Frontal cortex (tissue), 4 donors: ENCODE measurements at places on chromosomes 16 and 17.

DNA sequence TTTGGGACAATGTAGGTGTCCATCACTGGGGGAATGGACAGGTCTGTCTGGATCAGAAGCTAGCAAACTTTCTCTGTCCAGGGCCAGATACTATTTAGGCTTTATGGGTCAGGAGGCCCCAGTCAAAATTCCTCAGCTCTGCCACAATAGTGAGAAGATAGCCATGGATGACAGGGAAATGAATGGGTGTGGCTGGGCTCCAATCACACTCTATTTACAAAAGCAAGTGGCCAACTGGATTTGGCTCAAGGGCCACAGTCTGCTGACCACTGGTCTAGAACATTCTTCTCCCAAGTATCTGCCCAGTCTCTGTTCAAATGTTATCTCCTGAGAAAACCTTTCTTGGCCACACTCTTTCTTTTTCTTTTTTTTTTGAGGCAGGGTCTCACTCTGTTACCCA, 339.9 kb downstream of the SOX9 start:
- DNase-seq: no peak

DNA sequence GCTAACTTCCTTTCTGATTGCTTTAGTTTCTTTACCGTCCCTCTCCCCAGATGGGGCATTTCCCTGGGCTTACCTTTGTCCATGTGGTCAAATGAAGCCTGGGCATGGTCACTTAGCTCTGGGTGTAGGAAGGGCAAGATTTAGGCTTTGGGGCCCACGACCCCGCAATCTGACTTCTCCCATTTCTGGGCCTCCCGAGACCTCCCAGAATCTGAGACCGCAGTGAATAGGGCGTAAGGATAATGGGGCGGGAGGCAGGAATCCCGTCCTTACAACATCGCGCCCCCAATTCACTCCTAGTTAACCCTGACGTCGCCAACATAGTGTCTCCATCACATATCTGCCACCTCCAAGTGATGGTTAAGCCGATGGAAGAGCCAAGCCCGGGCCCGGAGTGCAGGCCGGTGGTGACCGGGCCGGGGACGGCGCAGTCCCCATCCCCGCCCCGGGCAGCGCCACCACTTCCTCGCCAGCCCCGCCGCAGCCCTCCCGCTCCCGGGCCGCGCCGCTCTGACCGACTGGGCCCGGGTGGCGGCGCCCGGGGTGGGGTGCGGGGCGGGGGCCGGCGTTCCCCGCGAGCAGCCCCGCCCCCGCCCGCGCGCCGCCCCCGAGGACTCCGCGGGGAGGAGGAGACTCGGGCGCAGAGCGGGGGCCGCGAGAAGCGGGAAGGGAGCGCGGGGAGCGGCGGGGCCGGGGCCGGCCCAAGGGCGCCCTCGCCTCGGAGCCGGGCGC, at the start of gene RHBDL3:
Gene RHBDL3 (plus strand): TSS at position 641 of the 732 bp plus-strand sequence. CDS start 358 bp downstream, outside the sequence.
- DNase-seq: peak; percentile 85

GRCh38 chr17:37726891-37727675, 17.8 kb downstream of the HNF1B start:
- no peak for DNase-seq

DNA sequence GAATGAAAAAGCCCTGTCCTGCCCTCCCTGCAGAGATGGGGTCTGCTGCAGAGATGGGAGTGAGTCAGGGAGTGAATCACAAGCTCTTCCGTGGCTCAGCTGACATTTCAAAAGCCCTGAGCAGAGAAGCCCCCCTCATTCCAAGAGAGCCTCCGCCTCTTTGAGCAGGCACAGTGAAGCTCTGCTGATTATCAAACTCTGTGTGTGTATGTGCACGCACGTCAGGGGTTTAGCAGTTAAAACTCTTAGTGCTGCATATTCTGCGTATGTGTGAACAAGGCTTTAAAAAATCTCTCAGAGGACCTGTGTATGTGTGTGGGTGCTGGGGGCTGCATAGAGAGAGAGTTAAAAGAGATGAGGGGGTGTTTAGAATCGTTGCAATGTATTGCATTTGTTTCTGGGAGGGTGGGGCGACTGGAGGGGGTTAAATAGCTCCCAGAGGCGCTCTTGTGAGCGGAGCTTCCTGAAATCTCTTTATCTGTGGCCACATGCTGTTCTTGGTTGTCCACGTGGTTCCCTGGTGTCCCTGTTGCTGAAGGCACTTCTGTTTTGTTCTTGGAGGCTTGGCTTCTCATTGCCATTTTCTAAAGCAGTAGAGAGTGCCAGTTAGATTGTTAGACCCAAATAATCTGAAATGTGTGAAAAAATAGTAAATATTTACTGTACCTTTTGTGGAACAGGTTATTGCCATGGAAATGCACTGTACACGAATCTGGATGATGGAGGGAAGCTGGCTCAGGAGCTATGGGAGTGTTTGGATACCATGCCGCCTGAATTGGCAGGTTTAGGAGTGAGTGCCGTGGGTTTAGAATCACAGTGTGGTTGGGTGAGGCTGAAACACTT, 116.6 kb downstream of the PRKCB start:
- DNase-seq: no peak

GRCh38 chr16:5761592-5761991, 664.0 kb upstream of the EEF2KMT start:
- DNase-seq: no peak

DNA sequence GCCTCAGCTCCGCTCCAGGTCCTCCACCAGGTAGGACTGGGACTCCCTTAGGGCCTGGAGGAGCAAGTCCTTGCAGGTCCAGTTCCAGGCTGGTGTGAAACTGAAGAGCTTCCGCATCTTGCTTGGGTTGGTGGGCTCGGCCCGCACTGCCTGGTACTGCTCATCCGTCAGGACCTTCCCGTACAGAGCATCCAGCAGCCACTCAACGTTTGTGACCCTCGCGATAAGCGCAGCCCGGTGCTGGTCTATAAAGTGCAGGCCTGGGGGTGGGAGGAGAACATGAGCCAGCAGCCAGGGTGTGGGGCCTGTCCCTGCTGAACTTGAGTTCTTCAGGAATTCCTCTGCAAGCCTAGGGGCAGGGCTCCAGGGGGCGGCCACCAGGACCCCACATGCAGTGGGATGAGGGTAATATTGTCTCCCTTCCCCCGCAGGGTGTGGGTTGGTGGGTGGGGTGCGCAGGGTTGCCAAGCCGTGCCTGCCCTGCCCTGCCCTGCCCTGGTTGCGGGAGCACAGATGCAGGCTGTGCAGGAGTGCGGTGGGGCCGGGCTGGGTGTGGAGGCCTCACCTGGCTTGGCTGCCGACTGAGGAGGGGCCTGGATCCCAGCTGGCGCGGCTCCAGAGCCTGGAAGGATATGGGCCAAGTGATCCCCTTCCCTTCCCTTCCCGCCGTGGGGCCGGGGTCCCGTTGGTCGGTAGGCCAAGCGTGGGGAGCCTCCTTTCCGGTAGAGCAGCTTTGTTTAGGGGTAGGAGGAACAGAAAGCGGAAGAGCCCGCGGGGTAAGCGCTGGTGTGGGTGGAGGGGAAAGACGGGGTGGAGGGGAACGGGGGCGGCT, 762 bp downstream of the PYCARD start:
- DNase-seq: no peak

DNA sequence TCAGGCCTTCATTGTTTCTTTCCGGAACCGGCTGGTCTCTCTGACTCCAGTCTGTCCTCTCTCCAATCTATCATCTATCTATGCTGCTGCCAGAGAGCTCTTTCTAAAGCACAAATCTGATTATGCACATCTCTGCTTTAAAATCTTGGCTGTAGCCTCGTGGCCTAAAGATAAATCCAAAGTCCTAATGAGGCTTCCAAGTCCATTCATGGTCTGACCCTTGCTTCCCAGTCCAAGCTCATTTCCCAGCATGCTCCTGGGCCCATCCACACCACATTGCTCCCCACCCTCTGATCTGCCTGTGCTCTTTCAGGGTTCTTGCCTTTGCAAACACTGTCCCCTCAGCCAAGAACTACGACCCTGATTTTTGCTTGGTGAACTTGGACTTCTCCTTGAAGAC, 21.5 kb upstream of the PHB1 start:
- no peak for DNase-seq

- DNase-seq: no peak
Measured at GRCh38 chr17:50133028-50133768, 3.2 kb upstream of the SAMD14 start.

- DNase-seq: no peak
Measured at GRCh38 chr17:5378566-5379207, 40.8 kb downstream of the NUP88 start.

DNA sequence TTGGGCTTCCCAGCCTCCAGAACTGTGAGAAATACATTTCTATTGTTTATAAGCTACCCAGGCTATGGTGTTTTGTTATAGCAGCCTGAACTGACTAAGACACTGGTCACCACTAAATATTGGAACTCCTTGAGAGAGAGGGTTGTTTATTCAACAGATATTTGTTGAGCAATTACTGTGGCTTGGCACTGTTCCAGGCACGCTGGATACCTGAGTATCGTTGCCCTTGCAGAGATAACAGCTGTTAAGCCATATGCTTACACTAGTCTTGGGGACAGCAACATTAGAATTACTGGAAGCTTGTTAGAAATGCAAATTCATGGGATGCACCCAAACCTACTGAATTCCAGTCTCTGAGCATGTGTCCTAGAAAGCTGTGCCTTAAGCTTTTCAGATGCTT, 230.7 kb downstream of the HS3ST4 start:
- DNase-seq: no peak

- DNase-seq: no peak
Measured at GRCh38 chr16:57632568-57632967, 4.1 kb downstream of the ADGRG1 start.

GRCh38 chr17:38867968-38868816, 1.7 kb upstream of the LASP1 start:
- no peak for DNase-seq

- no peak for DNase-seq
Measured at GRCh38 chr16:17354141-17354601, 116.6 kb downstream of the XYLT1 start.

GRCh38 chr16:55364811-55365210, 40.8 kb downstream of the IRX6 start:
- no peak for DNase-seq

DNA sequence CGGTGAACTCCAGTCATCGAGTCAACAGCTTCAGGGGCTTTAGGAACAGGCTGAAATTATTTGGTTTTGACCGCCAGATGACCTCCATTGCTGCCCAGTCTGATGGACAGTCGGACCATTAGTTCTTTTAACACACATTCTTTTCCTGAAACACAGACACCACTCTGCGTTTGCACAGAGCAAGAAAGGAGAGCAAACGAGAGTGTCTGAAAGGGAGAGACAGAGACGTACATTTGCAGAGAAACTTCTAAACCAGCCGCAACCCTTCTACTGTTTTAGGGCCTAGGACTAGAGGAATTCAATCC, 156.1 kb downstream of the SNX11 start:
- DNase-seq: no peak

GRCh38 chr17:34639706-34640425, 60.5 kb downstream of the TMEM132E start:
- no peak for DNase-seq

DNA sequence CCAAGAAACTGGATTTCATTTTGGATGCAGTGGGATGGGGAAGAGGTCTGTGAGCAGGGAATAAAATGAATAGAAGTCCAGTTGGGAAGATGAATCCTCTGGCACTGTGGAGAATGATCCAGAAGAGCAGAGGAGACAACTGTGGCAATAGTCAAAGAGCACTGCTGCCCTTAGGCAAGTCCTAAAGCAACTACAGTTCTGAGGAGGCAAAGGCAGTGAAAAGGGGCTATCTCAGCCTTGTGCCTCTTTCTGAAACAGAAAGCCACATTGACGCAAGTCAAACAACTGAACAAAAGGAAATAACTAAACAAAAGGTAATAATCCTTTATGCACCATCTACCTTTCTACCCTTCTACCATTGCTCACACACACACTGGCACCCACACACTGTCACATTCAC, 238.0 kb upstream of the AXIN2 start:
- DNase-seq: no peak

GRCh38 chr16:67736858-67737257, 17.7 kb upstream of the GFOD2 start:
- DNase-seq: no peak

DNA sequence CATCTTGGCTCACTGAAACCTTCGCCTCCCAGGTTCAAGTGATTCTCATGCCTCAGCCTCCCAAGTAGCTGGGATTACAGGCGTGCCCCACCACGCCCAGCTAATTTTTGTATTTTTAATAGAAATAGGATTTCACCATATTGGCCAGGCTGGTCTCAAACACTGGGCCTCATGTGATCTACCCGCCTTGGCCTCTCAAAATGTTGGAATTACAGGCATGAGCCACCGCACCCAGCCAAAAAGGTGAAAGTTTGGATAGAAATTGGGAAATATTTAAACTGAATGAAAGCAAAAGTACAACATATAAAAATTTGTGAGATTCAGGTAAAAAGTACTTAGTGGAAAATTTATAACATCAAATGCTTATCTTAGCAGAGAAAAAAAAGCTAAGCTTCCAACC, 52.9 kb upstream of the KIFC3 start:
- DNase-seq: no peak

DNA sequence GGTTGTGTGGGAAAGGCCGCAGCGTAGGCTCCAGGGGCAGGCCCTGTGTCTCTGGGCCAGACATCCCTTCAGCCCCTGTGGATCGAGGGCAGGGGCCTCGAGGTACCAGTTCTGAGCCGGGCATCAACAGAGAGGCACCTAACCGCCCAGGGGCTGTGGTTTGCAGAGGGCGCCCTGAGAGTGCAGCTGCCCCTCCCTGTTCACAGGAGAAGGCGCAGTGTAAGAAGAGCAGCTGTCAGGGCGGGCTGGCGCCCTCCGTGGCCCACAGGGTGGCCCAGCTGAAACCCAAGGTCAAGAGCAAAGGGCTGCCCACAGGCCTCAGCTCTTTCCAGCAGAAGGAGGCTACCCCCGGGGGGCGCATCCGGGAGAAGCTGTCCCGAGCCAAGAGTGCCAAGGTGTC, 56.5 kb downstream of the ACTG1 start:
- no peak for DNase-seq

- DNase-seq: peak; percentile 43
Measured at GRCh38 chr17:43418441-43419374, 19.9 kb downstream of the ARL4D start.

GRCh38 chr16:30000735-30001631, 4.9 kb downstream of the INO80E start:
- no peak for DNase-seq

GRCh38 chr16:7716660-7717550, 384.3 kb downstream of the RBFOX1 start:
- DNase-seq: no peak

- no peak for DNase-seq
Measured at GRCh38 chr17:53950207-53950857, 127.6 kb downstream of the KIF2B start.

GRCh38 chr16:74623839-74624235, 16.9 kb upstream of the GLG1 start:
- DNase-seq: no peak

DNA sequence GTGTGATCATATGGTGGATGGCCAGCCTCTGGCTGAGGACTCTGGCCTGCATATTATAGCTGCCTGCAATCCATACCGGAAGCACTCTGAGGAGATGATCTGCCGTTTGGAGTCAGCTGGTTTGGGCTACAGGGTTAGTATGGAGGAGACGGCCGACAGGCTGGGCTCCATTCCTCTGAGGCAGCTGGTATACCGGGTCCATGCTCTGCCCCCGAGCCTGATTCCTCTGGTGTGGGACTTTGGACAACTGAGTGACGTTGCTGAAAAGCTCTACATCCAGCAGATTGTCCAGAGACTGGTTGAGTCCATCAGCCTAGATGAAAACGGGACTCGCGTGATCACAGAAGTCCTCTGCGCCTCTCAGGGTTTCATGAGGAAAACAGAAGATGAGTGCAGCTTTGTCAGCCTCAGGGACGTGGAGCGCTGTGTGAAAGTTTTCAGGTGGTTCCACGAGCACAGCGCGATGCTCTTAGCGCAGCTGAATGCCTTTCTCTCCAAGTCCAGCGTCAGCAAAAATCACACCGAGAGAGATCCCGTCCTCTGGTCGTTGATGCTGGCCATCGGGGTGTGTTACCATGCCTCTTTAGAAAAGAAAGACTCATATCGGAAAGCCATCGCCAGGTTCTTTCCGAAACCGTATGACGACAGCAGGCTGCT, 69.0 kb upstream of the ENDOV start:
- no peak for DNase-seq
